ENCODE measurements at places on chromosomes 4 and X.

- no peak for DNase-seq
Measured at GRCh38 chr4:7330811-7331681, 103.7 kb downstream of the PSAPL1 start.

DNA sequence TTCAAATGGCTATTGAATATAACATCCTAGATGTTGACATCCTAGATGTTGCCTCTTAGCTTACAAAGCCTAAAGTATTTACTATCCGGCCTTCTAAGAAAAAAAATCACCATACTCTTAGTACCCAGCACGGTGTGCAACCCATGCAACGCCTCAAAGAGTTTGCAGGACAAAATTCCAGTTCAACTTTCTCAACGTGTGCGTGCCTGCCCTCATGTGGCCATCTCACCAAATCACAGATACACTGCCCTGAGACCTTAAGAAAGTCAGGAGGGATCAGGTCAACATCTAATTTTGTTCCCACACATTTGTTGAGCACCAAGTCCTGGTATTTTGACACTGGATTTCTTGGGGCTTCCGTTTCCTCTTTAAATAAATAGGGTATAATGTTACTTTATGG, 68.3 kb downstream of the CRMP1 start:
- no peak for DNase-seq

GRCh38 chr4:128502818-128503527, 215.4 kb upstream of the PGRMC2 start:
- DNase-seq = no peak

DNA sequence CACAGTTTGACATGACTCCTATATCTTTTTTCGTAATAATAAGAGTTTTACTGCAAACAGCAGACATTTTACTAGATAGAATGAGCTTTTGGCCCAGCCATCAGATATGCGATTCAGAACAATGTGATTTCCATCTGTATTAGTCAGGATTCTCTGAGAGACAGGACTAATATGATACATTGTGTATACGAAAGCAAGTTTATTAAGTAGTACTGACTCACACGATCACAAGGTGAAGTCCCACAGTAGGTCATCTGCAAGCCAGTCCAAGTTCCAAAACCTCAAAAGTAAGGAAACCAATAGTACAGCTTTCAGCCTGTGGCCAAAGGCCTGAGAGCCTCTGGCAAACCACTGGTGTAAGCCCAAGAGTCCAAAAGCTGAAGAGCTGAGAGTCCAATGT, 24.1 kb downstream of the CXCL8 start:
- DNase-seq = no peak

GRCh38 chr4:150828159-150828558, 186.9 kb downstream of the LRBA start:
- DNase-seq = peak; percentile 31

DNA sequence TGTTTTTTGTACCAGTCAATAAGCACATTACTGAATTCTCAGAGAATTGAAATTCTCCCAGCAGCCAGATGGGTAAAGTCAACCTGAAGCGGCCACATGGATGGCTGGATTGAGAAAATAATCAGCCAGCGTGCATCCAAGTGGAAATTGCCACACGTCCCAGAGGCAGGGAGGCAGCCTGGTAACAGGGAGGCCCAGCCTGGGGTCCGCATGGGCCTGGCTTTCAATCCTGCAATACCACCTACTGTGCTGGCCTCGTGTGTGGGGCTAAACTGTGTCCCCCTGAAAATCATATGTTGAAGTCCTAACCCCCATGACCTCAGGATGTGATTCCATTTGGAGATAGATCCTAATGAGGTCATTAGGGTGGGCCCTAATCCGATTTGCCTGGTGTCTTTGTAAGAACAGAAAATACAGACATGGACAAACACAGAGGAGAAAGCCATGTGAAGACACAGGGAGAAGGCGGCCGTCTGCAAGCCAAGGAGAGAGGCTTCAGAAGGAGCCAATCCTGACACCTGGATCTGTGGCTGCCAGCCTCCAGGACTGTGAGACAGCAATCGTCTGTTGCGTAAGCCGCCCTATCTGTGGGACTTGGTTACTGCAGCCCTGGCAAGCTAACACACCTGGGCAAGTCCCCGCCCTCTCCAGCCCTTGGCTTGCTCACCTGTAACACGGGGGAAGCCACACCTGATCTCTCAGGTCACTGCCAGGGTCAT, 90.3 kb downstream of the JAKMIP1 start:
- DNase-seq = no peak

DNA sequence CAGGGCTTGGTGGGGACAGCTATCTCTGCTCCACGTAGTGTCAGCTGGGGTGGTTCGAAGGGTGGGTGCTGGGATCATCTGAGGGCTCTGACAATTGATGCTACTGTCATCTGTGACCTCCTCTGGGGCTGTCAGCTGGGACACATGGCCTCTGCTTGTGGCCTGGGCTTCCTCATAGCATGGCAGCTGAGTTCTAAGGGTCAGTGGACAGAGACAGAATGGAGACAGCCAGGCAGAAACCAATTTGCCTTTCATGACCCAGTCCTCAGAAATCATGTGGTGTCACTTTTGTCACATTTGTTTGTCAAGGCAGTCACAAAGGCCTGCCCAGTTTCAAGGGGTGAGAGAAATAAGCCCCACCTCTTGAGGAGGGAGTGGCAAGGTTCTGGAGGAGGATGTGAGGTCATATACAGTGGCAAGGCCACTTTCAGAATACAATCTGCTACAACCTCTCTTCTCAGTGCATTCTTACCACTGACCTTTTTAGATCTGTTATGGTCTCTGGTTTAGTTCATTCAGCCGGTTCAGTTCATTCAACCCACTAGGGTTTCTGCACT, 103.6 kb upstream of the BCOR start:
- peak; percentile 57 for DNase-seq

DNA sequence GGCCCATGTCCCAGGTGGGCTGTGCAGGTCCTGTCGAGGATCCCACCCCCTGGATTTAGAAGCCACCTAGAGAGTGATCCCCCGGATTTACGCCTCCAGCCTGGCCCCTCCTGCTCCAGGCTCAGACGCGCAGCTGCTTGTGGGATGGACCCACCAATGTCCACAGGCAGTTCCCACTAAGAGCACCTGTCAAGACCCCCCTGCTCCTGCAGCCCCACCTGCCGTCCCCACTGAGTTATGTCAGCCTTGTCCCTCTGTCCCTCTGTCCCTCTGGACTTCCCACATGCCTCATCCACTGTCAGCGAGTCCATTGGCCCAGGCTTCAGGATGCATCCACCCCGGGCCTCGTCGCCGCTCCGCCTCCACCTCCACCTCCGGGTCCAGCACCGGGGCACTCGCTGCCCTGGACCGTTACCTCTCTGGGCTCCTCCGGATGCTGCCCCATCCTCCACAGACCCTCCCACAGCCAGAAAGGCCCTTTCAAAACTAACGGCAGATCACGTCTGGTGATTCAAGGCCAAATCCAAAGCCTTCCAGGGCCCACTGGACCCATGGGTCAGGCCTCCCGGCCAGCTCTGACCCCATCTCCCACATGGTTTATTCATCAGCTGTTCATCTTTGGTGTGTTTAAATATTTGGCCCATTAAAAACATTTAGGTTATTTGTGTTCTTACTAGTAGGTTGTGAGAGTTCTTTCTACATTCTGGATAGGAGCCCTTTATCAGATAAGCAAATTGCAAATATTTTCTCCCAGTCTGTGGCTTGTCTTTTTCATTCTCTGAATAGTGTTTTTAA, 28.3 kb downstream of the HTRA3 start:
- DNase-seq = no peak

DNA sequence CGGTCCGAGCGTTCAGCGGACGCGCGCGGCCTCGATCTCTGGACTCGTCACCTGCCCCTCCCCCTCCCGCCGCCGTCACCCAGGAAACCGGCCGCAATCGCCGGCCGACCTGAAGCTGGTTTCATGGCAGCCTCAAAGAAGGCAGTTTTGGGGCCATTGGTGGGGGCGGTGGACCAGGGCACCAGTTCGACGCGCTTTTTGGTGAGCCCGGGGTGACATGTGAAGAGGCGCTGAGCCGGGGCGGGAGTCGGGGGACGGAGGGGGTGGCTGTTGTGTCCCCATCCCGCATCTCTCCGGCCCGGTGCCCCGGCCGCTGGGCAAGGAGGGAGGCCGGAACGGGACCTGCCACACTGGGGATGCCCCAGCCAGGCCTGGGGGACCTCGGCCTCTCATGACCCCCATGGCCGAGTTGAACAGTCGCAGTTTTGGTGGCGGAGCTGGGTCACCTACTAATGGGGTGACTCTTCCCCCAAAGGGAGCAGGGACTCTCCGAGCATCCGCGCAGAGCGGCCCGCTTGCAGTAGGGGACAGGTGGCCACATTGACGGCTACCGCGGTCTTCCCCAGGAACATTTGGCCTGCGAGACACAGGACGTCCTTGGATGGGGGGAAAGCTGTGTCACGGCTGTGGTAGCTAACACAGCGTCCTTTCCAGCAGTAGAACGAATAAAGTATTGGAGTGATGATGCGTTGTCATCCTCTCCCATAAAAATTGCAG, at the start of gene GK:
TSS of gene GK (plus strand) at position 9 of the 717 bp plus-strand sequence. CDS start at position 124, 115 bp downstream.
- DNase-seq = no peak

- DNase-seq = no peak
Measured at GRCh38 chr4:187961961-187962360, 33.6 kb upstream of the ZFP42 start.

DNA sequence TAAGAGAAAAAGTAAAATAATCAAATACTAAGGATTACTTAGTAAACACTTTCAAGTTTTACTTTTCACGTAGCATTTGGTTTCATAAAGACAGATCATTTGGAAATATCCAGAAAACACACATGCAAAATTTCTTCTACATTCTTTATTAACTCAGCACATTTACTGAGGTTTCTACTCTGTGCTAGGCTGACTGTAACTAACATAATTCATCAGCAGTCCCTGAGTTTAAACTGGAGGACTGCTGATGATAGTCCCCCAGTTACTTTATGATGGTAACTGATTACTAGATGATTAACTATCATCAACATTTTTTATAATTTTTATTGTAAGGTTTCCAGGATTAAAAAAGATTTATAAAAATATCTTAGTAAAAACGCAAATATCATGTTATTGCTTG, 12.3 kb downstream of the LEF1 start:
- no peak for DNase-seq

- DNase-seq = no peak
Measured at GRCh38 chrX:149471397-149471796, 33.7 kb downstream of the IDS start.

- peak; percentile 24 for DNase-seq
Measured at GRCh38 chrX:13253223-13253622, 66.6 kb downstream of the ATXN3L start.

DNA sequence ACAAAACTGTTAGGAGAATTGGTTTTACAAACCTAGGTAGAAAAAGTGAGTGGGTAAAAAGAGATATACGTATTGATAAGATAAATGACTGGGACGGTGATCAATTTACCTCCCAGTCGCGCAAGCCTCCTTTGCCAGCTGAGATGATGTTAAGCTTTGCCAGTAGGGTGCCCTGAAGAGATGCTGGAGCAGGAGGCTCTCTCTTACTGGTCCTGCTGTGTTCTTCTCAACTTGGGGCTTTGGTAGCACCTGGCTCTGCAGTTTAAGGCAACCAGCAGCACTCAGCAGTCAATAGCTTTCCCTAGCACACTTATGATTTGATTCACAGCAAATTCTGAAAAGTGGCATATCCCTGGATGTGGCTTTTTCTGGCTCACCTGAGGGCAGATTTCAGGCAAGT, 1461.7 kb downstream of the ADGRL3 start:
- DNase-seq = no peak

DNA sequence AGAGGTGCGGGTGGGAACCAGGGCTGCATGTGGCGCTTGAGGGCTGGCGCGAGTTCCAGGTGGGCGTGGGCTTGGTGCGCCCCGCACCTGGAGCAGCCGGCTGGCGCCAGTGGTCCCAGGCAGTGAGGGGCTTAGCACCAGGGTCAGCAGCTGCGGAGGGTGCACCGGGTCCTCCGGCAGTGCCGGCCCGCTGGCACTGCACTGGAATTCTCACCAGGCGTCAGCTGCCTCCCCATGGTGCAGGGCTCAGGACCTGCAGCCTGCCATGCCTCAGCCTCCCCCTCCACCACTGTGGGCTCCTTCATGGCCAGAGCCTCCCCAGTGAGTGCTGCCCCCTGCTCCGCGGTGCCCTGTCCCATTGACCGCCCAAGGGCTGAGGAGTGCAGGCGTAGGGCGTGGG, 174.0 kb downstream of the ADAM29 start:
- DNase-seq = no peak

- no peak for DNase-seq
Measured at GRCh38 chr4:111064342-111064993, 441.6 kb upstream of the PITX2 start.
